ENCODE measurements at places on chromosomes 1 and 21.

DNA sequence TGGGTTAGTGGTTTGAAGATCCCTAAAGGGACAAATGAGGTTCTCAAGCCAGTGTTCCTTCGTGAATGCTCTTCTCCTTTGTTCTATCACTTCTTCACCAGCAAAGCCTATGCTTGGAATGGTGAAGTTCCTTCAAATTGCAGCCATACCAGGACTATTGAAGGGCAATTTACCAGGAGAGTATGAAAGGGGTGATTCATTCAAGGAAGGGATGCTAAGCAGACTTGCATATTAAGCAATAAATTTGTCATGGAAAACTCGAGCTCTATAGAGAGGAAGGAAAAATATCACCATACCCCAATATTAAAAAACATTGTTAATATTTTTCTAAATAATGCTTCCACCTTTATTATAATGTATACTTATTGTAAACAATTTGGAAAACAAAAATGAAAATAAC lies 9.3 kb upstream of the TSNAX start:
- no peak for DNase-seq

GRCh38 chr1:8463144-8463927 lies 145.4 kb downstream of the SLC45A1 start:
- no peak for DNase-seq

GRCh38 chr1:157140063-157140588 lies 1.9 kb upstream of the ETV3 start:
- DNase-seq = no peak

GRCh38 chr1:87137342-87137739 lies 191.3 kb upstream of the LMO4 start:
- DNase-seq = no peak

- DNase-seq = no peak
These were observed 883.5 kb upstream of the ADGRL2 start for GRCh38 chr1:80917225-80917624.

DNA sequence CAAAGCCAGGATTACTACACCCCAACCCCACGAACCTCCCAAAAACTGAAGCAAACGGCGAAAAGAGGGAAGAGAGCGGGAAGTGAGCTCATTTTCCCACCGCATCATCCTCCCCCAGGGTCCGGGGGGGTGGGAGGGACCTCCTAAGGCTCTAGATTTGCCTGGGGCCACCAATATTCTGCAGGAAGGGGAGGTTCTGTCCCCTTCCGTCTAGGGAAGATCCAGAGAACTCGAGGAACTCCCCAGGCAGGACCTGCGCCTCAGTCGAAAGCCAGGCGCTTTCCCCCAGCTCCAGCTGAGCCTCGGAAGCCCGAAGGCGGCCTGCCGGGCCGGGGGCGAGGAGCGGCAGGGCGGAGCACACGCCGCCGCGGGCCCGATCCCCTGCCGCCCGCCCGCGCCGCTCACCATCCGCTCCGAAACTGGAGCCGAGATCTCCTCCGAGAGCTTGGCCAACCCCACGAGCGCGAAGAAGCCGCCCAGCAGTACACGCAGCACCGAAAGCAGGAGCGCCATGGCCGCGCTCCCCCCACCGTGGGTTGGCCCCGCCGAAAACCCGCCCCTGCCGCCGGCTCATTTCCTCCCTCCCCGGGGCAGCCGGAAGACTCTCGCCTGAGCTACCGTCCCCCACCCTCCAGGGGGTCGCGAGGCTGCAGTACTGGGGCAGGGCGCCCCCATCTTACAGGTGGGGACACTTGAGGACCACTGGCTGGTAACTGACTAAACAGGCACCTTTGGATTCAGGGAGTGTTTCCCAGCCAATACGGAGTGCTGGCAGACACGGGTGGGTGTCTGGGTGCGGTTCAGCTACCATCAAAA lies at the start of gene TMEM35B:
Gene TMEM35B, minus strand, starts transcription at position 555 of the 816 bp plus-strand sequence. Its CDS starts 42 bp downstream, at position 513.
- peak; percentile 80 for DNase-seq

DNA sequence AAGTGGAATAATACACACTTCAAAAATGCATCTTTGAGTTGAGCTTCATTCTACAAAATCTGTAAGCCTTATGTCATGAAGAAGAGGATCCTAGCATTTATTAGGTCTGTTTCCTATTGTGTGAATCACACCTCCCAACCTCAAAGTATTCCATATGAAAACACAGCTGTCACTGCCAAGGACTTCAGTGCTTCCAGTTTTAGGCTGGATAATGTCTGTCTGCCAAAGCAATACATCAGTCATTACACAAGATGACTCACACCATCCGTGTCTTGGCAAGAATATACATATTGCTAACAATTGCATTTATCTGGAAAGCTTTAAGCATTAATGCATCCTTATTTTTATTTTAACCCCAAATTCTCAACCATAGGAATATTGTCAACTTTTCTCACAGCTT lies 125.7 kb upstream of the TMPRSS15 start:
- no peak for DNase-seq

DNA sequence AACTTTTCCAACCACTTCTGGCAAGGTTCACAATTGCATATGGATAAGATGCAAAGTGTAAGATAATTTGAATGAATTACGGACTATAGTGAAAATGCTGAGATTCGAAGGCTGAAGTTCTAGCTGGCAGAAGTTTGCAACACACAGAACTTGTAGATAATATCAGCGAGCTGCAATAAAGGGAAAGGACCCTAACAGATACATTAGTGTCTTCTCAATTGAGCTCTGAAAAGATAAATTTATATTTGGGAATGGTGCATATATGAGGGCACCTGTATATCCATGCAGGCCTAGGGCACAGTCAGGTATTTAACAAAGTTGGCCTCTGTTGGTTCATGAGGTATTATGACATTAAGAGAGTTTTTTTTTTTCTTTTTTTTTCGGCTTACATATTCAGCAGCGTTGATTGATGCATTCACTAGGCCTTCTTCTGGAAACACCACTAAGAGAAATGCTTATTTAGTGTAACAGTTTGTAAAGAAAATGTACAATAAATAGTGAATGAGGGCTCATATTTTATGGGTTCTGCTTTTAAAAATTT lies 2.2 kb downstream of the NFIA start:
- DNase-seq = no peak

GRCh38 chr21:46606427-46606813 lies 1.5 kb upstream of the S100B start:
- no peak for DNase-seq

GRCh38 chr1:3026581-3027391 lies 5.5 kb downstream of the ACTRT2 start:
- no peak for DNase-seq

GRCh38 chr1:80375109-80375508 lies 1368.6 kb upstream of the ADGRL4 start:
- no peak for DNase-seq

GRCh38 chr1:169062152-169062551 lies 44.3 kb upstream of the ATP1B1 start:
- DNase-seq = no peak

DNA sequence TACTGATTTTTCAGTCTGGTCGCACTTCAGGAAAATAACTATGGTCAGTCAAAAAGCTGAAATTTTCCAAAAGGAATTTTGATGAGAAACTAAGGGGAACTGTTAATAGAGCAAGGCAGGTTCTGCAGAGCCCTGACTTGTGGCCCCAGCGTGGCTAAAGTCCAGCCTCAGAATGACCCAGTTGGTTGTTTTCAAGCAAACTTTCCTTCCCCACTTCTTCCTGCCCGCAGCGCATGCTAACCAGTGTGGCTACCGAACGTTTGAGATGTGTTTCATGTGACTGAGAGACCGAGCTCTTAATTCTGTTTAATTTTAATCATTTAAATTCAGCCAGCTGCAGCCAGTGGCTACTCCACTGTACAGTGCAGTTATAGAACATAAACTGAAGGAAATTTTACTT lies 6.2 kb upstream of the IL10RB start:
- DNase-seq = no peak

- no peak for DNase-seq
These were observed 2.0 kb downstream of the PEA15 start for GRCh38 chr1:160207118-160207650.

DNA sequence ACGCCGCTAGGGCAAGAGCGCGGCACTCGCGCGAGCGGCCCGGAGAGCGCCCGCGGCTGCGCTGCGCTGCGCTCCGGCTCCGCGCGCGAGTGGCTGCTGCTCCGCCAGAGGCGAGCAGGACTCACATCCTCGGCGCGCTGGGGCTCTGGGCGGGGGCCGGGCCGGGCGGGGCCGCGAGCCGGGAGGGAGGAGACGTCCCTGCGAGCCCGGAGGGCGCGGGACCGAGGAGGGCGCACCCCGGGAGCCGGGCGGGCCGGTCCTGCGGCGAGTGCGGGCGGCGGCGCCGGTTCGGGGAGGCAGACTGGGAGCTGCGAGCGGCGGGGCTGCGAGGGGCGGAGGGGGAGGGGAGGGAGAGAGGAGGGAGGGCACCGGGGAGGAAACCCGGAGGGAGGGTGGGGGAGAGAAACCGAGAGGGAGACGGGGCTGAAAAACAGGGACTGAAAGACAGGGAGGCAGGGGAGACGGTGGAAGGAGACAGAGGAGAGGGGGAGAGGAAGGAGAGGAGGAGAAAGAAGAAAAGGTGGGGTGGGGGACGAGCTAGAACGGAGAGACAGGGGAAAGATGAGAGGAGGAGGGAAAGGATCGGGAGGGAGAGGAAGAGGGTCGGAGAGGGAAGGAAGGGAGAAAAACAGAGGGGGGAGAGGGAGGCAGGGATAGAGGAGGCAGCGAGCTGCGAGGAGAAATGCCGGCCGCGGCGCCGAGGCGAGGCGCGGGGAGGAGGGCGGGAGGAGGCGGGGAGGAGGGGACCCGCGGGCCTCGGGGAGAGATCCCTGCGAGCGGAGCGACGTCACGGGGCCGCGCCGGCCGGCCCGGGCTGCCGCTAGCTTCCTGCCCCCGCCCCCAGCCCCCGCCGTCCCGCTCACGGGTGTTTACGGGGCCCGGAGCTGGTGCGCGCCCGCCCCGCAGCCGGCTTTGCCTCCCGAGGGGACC lies at the start of gene CAMK2N1:
Gene CAMK2N1, minus strand, starts transcription at position 684 of the 930 bp plus-strand sequence. CDS start 831 bp downstream, outside the sequence.
- DNase-seq = peak; percentile 55

DNA sequence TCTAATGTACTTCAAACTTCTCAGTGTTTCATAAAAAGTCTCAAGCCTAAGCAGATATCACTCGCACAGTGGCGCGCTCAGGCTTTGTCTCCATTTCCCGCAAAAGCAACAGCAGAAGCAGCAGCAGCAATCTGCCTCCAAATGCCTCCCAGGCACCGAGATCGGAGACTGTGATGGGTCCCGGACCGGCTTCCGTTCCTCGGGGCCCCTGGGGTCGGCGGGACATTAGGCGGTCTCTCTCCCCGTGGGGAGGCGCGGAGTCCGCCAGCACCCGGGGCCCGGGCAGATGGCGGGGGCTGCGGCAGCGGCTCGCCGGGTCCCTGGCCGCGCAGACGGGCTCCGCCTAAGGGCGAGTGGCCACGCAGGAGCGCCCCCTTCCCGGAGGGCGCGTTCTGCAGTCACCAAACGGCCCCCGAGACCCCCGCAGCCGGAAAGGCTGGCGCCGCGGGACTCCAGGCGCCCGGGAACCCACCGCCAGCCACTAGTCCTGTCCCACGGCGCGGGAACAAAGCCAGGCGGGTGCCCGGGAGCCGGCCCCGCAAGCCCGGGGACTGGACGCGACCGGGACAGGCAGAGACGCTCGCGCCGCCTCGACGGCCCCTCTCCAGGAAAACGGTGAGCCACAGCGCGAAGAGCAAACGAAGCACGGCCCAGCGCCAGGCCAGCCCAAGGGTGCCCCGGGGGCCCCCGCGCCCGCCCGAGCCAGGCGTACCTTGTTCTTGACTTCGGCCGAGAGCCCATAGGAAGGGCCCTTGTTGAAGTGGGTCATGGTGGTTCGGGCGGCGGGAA lies 590 bp downstream of the CNN3 start:
- peak; percentile 5 for DNase-seq

GRCh38 chr1:6247651-6248050 lies 3.7 kb downstream of the HES3 start:
- no peak for DNase-seq

- no peak for DNase-seq
These were observed 15.3 kb downstream of the TSSK3 start for GRCh38 chr1:32377541-32378220.

DNA sequence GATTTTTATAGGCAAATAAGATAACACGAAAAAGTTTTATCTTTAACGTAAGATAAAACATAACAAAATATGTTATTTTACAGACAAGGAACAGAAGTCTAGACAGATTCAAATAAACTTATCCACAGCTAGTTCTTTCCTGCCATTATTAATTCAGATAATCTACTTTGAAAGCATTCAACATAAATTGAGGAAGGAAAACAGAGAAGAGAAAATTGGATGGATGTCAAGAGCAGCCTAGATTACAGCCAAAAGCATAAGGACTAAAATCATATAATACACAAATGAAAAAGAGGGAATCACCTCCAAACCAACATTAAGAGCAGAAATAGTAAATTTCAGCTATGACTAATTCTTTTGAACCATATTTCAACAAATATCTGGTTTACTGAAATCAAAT lies 15.5 kb downstream of the TRIM33 start:
- no peak for DNase-seq

- DNase-seq = no peak
These were observed 28.6 kb downstream of the PTPRU start for GRCh38 chr1:29264773-29265389.

- DNase-seq = no peak
These were observed 4.7 kb downstream of the UROD start for GRCh38 chr1:45016767-45017166.

- no peak for DNase-seq
These were observed 249.3 kb downstream of the TNR start for GRCh38 chr1:175494011-175494554.

GRCh38 chr1:2240270-2241156 lies 12.4 kb downstream of the SKI start:
- DNase-seq = peak; percentile 52

- no peak for DNase-seq
These were observed 485.3 kb upstream of the PTBP2 start for GRCh38 chr1:96236156-96236739.

GRCh38 chr1:203264052-203264501 lies 34.6 kb upstream of the CHIT1 start:
- no peak for DNase-seq

DNA sequence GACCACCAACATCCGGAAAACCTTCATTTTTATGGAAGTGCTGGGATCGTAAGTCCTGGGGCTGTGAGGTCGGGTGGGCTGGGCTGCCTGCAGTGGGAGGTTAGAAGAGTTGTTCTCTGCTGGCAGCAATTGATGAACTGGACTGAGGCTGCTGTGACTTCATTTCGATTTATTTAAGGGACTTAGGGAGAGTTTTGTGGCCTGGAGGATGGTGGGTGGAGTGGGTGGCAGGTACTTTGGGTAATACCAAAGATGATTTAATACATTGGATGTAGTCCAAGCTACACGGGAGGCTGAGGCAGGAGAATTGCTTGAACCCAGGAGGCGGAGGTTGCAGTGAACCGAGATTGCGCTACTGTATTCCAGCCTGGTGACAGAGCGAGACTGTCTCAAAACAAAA lies 11.5 kb downstream of the CAMK1G start:
- no peak for DNase-seq

GRCh38 chr1:203985044-203985443 lies 87.9 kb upstream of the SOX13 start:
- no peak for DNase-seq

- DNase-seq = no peak
These were observed 25.6 kb upstream of the GUCA2A start for GRCh38 chr1:42189931-42190853.

- no peak for DNase-seq
These were observed 11.3 kb downstream of the SMIM1 start for GRCh38 chr1:3783651-3784474.

Measured in activated CD4-positive, alpha-beta T cell treated with anti-CD3 and anti-CD28 coated beads, Interleukin-2, amount 50 U/mL, for 1 hour (primary cell).